ENCODE measurements at places on chromosomes 4 and X. TPM values are rescaled to one million over a fixed set of nuclear protein-coding genes. Genes with fewer than 3 reads are reported as not detected.

- DNase-seq, result no peak
Observed at GRCh38 chrX:111886678-111887077, 10.7 kb downstream of the TRPC5OS start.

DNA sequence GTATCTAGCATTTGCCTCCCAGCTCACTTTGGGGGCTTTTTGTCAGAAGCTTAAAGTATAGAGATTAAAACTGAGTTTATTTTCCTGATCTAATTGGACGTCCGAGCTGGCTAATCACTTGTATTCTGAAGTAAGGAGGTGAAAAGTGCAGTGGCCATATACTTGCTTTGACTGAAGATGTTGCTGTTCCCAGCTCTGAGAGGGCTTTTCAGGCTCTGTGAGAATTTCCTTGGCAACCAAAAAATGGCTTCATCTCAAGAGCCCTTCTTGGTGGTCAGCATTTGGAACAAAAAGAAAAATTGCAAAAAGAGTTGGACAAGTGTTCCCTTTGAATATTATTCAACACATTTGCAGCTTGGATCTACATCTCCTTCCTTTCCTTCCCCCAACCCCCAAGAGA is 67.0 kb downstream of the SLC4A4 start:
- no peak for DNase-seq

DNA sequence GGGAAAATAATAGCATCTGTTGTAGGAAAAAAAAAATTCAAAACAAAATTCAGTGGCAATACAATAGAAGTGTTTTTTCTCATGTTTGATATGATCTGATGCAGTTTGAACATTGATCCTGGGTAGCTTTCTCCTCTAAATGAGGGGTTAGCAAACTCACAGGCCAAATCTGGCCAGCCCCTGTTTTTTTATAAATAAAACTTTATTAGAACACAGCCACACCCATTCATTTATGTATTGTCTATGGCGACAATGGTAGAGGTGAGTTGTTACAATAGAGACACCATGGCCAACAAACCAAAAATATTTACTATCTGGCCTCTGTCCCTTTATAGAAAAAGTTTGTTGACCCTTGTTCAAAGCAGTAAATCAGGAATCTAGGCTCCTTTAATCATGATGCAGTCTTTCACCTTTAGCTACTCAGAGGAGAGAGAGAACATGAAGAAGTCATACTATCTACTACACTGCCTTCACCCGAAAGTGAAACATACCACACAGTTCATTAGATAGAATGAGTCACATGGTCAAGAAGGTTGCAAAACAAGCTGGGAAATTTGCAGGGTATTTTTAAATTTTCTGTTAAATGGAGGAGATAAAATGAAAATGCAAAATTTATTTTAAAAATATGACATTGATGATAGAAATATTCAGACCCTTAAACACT is 186.6 kb upstream of the MAOA start:
- DNase-seq, result no peak

GRCh38 chr4:87209182-87209581 is 11.2 kb downstream of the KLHL8 start:
- DNase-seq, result no peak

Gene AREG
- 0.19 TPM for polyA plus RNA-seq
